ENCODE measurements at places on chromosomes 12 and 14.

DNA sequence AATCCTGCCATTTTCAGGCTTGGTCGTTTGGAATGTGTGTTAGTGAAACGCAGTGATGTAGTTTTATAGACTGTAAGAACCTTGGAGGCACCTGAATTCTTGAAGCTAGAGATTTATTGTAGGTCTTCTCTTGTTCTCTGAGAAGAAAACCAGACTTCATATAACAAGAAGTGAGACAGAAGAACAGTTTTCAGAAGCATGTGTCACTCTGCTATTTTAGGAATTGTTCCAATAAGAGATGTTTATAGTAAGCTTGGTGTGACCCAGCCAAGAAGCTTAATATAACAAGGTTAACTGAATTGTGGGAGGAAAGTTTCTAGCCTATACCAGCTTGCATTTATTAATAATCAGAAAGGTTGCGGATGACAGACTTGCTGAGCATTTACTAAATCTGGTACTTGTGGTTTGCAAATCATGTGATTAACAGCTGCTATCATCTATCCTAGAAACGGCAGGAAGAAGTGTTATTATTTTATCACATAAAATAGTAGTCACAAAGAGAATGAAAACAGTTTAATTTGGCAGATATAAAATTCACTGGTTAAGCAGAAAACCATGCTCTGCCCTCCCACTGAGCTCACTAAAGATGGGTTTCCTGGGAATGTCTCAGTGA lies 49.2 kb upstream of the BCAT1 start:
- DNase-seq, result peak; percentile 83

DNA sequence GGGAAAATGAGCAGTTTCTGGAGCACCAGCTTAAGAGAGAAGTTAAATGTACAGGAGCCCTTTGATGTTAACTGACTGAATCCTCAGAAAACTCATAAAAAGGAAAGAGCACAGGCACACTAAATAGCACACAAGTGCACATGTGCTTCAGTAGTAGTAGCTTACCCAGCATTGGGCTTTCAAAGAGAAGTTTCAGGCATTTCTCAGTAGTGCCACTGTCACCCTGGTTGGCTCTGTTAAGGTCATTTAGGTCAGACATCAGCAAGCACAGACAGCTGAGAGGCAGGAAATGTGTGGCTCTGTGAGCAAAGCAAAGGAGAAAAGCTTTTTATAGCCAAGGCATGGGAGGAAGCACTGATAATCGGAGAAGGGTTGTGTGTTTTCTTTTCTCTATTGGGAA lies 96.3 kb upstream of the HIF1A start:
- DNase-seq, result no peak

DNA sequence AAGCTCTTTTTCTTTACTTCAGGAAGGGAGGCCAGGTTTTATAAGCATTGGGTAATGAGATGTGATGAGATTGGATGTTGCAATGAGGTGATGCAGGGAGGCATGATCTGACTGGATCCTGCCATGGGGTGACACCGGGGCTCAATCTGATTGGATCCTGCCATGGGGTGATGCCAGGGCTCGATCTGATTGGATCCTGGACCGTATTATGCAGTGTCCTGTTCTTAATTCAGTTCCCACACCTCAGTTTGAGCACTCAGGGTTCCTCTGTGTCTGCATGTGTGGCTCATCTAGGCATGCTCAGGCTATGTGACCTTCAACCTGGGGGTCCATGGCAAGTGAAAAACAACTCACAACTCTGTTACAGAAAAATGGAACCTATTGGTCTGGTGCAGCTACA lies 166.4 kb downstream of the SLC15A4 start:
- no peak for DNase-seq

GRCh38 chr12:108825201-108825950 lies 32.0 kb downstream of the SSH1 start:
- DNase-seq, result no peak

GRCh38 chr12:122031342-122032216 lies 9.9 kb downstream of the BCL7A start:
- DNase-seq, result peak; percentile 25

DNA sequence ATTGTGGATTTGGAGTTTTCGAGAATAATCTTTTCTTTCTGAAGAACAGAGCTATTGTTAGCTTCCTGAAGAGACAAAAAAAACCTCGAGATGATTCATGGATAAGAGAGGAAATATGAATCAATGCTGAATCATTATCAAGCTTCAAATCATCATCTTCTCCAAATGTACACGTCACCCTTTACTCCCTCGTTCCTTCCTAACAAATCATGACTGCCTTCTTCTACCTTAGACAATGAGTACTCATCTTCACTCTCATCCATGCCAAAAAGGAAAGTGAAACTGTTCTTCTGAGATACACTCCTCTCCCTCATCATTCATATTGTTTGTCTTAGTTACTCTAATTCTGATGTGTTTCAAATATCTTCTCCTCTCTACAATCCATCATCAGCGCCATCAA lies 1115.8 kb upstream of the ATXN7L3B start:
- peak; percentile 55 for DNase-seq

- no peak for DNase-seq
These were observed 69.6 kb upstream of the SFSWAP start for GRCh38 chr12:131641315-131641714.

- DNase-seq, result no peak
These were observed 88.9 kb upstream of the MED13L start for GRCh38 chr12:116366456-116366776.

- DNase-seq, result no peak
These were observed at the start of gene RFX4 for GRCh38 chr12:106582641-106583230. Gene RFX4, plus strand, starts transcription at chr12:106583004. Its CDS starts 317 bp downstream, at chr12:106583321.

GRCh38 chr14:70660967-70661893 lies 19.5 kb downstream of the TTC9 start:
- no peak for DNase-seq

- no peak for DNase-seq
These were observed 37.2 kb downstream of the CLMN start for GRCh38 chr14:95282354-95282985.

GRCh38 chr12:12319451-12320183 lies 30.4 kb downstream of the MANSC1 start:
- DNase-seq, result peak; percentile 24

DNA sequence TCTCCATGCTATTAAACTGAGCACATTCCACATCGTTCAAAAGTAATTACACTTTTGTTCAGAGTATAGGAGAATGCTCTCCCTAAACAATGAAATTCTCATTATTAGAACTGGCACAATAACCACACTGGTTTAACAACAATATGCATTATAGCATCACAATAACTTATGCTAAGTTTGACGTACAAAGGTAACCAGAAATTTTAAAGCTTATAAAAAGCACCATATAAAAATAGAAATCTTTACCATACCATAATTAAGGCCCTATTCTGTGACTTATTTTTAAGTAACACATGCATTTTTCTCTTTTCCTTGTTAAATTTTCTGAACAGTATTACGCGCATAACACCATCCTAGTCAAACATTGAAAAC lies 60.4 kb downstream of the SOX5 start:
- DNase-seq, result no peak

DNA sequence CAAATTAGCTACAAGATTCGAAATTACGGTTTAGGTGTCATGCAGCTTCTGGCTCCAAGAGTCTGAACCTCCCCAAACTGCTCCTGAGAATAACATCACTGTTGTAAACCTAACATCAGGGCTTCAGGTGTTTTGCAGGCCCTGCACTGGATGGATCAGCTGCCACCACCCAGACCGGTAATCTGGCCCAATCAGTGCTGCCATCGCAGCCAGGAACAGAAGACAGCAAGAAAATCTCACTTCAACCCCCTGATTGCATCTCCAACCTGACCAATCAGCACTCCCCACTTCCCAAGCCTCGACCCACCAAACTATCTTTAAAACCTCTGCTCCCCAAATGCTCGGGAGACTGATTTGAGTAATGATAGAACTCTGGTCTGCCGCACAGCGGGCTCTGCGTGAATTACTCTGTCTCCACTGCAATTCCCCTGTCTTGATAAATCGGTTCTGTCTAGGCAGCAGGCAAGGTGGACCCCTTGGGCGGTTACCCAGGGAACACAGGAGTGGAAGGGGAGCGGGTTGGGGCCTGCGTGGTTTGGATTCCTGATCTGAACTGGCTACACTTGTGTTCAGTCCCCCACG lies 268.5 kb upstream of the SFSWAP start:
- no peak for DNase-seq

DNA sequence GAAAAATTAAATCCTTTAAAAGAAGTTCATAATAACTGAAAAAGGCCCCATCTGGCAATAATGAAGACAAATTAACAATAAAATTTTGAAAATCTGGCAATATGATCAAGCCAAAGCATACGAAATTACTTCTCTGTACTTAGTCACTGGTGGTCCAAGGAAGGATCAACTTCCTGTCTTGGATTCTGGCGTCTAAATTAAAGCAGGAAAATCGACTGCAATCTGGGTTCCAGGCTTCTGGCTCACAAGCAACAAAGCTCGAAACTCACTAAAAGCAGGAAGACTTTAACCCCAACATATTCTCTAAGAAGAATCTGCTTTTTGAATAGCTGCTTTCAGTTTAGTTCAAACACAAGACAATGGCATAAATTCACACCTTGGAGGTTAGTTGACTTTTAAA lies 49.7 kb downstream of the LRIG3 start:
- peak; percentile 41 for DNase-seq

DNA sequence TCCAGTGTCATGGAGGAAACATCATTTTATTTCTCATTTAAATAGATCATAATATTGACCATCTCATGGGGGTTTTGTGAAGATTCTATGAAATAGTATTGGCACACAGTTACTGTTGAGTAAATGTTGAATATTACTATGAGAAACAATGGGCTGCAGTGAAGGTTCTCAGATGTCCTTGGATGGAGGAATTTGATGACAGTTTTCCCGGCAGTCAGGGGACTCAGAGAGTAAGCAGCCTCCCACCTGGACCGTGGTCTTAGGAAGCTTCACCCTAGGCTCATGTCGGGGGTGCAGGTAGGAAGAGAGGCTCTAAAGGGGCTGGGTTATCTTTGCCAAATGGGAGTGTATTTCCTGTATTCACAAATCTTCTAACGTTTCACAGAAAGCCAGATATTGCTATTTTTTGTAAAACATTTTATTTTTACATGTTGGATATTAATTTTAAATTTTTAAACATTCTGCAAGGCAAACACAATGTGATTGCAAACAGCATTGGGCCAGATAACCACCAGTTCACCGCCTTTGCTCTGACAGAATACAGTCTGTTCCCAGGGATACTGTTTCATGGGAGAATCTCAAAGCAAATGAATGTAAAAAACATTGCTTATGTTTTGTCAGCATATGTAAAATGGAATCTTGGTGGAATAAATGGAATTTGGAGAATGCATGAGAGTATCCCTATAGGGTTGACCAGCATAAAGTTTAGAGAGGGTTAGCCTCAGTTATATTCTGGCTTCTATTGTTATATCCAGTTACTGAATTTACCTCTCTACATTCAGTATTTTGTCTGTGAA lies 380.8 kb upstream of the TMEM132C start:
- peak; percentile 10 for DNase-seq

GRCh38 chr14:61281186-61281947 lies at the start of gene TMEM30B:
Gene TMEM30B, minus strand, starts transcription at chr14:61281338. Its CDS starts 191 bp downstream, at chr14:61281147.
- no peak for DNase-seq

DNA sequence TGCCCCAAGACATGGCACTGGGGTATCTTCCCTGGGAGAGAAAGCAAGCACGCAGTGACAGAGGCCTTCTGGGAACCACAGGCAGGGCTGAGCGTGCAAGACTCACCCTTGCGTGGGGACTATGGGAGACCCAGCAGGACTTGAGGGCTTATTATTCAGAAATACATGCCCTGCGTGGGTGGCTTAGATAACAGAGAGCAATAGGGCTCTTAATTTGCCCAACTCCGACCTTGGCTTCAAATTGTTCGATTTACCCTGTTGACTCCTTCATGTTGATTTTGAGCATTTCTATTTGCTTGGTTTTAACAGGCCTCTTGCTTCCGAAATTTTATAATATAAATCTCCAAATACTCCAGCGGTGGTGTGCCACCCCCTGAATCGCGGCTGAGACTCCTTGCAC lies 5.1 kb upstream of the SERPINA1 start:
- DNase-seq, result no peak

DNA sequence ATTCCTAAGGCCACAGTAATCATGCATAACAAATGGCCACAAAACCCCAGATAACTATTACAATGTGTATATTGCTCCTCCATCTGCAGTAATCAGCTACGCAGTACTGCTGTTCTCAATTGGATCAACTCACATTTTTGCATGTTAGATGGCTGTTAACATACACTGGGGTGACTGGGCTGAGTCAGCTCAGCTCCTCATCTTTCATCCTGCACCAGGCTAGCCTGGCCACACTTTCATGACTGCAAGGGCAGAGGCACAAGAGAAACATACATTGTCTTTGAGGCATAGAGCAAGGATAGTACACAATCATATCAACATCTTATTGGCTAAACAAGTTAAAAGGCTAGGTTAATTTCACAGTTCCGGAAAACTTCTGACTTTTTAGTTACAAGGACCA lies 306.6 kb downstream of the SLC6A15 start:
- DNase-seq, result peak; percentile 44

DNA sequence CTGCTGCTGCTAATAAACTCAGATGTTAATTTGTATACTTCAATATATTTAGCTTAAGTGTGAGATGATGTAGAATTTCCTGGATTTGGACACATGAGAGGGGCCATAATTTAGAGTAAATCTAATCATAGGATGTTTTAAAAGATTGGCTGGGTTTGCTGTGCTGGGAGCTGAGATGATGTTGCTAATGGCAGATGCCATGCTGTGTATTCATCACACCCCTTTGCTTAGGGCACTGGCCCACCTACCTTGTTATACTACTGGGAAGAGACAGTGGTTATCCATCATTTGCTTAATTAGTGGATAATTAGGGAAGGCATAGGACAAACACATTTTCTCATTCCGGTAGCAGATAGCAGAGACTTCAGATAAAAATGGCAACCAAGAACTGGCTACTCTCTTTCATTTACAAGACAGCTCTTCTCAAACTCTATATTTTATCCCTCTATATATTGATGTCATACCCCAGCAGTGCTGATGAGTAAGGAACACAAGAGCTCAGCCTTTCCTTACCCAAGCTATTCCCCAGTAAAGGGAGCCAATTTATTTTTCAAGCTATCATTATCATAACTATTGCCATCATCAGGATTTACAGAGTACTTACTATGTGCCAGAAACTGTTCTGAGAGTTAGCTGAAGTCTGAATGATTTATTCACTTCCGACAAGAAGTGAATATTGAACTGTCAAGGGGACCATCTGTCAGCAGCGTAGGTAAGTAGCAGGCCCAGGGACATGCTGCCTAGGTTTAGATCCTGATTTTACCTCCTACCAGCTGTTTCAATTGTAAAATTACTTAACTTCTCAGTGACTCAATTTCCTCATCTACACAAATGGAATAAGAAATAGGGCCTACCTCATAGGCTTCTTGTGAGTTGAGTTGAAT lies 204.6 kb upstream of the FLRT2 start:
- no peak for DNase-seq

- DNase-seq, result no peak
These were observed 50.2 kb upstream of the FZD10 start for GRCh38 chr12:130111965-130112496.

- DNase-seq, result peak; percentile 79
These were observed 22.4 kb downstream of the PALS1 start for GRCh38 chr14:67263499-67264149.

GRCh38 chr12:17618831-17619230 lies 471.2 kb downstream of the RERGL start:
- DNase-seq, result no peak

GRCh38 chr14:53218161-53218560 lies 65.0 kb upstream of the DDHD1 start:
- no peak for DNase-seq

- DNase-seq, result peak; percentile 58
These were observed 112.2 kb upstream of the FKBP4 start for GRCh38 chr12:2682296-2683251.

All from fibroblast of upper back skin (primary cell).